B cell (primary cell): ENCODE measurements at places on chromosomes 2 and 18. TPM values are rescaled to one million over a fixed set of nuclear protein-coding genes. Genes with fewer than 3 reads are reported as not detected.

- no peak for DNase-seq
Measured at GRCh38 chr18:3720818-3721545, 271.0 kb downstream of the TGIF1 start.

- DNase-seq = no peak
Measured at GRCh38 chr2:76332871-76333270, 622.2 kb upstream of the GCFC2 start.

The COBLL1 gene
- total RNA-seq = 234 TPM in 2 replicates

The CPLX4 gene
- total RNA-seq = not detected in 2 replicates

DNA sequence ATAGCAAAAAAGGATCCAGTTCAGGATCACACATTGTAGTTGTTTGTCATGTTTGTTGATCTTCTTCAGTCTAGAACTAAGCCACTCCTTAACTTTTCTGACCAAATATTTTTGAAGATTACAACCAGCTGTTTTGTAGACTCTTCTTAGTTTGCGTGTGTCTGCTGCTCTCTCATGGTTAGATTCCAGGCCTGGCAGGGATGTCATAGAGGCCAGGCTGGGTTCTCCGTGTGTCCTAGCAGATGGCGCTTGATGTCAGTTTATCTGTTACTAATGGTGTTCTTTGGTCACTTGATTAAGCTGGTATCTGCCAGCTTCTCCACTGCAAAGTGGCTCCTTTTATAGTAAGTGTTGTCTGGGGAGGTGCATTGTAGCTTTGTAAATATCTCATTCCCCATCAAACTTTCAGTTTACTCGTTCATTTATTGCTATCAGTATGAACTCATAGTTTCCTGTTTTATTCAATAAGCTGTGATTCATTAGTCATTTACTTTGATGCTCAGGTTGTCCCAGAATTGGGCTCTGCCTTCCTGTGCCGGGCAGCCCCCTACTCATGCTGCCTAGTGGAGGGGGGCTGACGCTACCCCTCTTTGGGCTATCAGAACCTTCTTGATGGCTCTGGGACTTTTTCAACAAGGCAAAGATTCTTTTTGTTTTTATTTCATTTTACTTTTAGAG is 42.1 kb downstream of the GRHL1 start:
- no peak for DNase-seq

DNA sequence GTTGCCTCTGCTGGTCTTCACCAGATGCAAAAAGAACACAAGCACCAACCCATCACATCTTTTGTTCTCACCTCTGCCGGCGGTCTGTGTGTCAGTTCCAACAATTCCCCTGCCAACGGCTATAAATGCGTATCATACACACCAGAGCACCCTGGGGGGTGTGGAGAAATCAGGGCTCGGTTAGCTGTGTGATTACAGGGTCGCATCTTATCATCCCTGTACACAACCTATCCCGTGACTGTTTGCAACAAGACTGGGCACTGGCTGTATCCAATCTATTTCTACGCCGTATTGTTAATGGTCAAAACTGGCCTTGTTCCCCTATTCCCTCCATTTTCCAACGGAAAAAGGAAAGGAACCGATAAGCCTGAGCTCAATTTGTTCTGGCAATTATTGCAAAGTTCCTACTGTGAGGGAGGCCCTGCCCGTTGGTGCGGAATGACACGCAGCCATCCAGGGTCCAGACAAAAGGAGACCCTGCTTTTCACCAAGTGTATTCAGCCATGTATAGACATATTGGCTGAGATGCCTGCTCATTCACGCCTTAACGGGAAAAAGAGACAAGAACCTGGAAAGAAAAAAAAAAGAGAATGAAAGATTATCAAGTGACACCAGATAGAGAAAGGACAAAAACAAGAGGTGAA is 136.9 kb downstream of the CDH20 start:
- no peak for DNase-seq

DNA sequence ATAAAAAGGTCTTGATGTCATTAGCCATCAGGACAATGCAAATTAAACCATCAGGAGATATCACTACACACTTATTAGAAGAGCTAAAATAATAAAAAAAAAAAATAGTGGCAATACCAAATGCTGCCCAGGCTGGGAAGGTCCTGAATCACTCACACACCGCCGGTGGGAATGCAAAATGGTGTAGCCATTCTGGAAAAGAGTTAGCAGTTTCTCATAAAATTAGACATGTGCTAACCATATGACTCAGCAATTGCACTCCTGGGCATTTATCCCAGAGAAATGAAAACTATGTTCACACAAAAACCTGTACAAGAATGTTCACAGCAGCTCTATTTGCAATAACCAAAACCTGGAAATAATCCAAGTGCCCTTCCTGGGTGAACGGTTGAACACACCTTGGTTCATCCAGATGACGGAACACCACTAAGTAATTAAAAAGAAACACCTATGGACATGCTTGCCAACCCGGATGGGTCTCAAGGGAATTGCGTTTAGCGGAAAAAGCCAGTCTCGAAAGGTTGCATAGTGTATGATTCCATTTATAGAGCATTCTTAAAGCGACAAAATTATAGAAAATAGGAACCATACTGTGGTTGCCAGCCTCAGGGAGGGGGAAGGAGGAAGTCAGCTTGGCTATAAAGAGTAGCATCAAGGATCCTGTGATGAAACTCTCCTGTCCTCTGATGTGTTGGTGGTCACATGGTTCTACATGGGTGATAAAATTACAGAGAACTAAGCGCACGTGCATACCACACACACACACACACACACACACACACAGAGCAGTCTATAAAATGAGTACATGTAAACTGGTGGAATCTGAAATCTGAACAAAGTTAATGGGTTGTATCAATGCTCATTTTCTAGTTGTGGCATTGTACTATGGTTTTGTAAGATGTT is 4.6 kb downstream of the MBP start:
- DNase-seq = peak; percentile 89

- DNase-seq = peak; percentile 42
Measured at GRCh38 chr2:204260162-204260877, 285.0 kb upstream of the PARD3B start.

DNA sequence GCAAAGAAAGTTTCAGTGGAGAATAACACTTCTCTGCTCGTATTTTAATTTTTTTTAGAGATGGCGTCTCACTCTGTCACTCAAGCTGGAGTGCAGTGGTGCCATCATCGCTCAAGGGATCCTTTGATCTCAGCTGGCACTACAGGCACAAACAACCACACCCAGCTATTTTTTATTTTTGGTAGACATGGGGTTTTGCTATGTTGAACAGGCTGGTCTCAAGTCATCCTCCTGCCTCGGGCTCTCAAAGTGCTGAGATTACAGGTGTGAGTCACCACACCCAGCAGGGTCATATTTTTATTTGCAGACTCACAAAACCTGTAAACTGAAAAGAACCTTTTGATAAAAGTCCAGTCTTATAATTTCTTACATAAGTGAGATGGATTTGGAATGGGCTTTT is 2.6 kb downstream of the TRAK2 start:
- DNase-seq = no peak

The OXER1 gene
- 3.3 and 4.0 TPM in 2 replicates for total RNA-seq

- DNase-seq = no peak
Measured at GRCh38 chr2:133674433-133675331, 106.4 kb upstream of the NCKAP5 start.

The CYP20A1 gene
- total RNA-seq = 38.5 and 40.8 TPM in 2 replicates

GRCh38 chr18:46399303-46399702 is 257.7 kb downstream of the LOXHD1 start:
- no peak for DNase-seq

- DNase-seq = no peak
Measured at GRCh38 chr2:160940271-160940670, 220.0 kb upstream of the TANK start.

DNA sequence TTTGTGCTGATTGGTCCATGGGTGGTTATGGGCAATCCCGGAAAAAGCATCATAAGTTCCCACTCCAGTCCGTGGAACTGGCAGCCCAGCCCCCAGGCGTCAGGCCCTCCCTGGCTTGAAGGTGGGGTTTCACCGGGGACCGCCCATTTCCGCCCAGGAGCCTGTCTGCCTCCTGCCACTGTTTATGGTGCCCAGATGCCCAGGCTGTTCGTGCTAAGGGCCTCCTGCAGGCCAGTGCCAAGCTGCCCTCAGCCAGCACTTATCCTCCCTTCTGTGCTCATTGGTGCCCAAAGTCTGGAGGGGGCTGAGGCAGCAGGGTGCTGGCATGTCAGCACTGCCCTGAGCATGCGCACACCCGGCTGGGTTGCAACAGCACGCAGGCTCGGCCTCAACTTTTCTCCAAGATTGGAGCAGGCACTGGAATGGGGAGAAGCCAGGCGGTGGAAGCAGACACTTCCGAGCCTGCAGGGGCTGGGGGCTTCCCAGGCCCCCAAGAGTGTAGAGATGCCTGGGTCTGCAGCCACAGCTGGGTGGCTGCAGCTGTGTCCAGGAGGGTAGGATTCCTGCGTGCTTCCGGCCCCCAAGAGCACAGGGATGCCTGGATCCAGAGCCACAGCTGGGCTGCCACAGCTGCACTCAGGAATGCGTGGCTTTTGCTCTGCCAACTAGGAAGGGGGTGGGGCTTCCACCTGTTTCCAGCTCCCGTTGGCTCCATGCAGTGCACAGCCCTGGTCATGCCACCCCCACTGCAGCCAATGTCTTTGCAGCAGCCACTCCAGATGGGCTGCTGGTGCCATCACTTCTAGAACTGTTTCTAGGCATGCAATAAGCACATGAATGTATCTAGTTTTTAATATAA is 74.0 kb downstream of the AGPS start:
- DNase-seq = peak; percentile 4

DNA sequence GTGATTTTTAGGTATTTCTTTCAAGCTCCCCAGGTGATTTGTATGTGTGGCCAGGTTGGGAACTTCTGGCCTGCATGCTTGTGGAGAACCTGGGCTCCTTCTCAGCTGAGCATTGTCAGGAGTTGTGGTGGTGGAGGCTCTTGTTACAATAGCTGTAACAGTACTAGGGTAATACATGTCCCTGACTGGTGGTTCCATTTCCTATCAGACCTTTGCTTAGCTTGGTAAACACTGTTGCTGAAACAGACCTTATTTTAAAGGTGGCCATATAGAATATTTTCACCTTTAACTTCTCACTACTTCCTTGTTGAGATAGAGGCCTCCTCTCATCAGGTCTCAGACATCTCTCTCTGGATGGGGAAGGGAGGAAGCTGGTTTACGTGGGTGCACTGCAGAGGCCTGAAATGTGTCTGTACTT is 79.2 kb downstream of the SETBP1 start:
- DNase-seq = peak; percentile 59

The GREB1 gene
- 0.34 and 0.39 TPM in 2 replicates for total RNA-seq

GRCh38 chr2:160029270-160029628 is 33.2 kb downstream of the PLA2R1 start:
- no peak for DNase-seq

GRCh38 chr2:235725841-235726240 is 232.0 kb downstream of the AGAP1 start:
- no peak for DNase-seq

The REG1B gene
- not detected in 2 replicates for total RNA-seq
